ENCODE measurements at places on chromosomes 1 and 21. TPM values are rescaled to one million over a fixed set of nuclear protein-coding genes. Genes with fewer than 3 reads are reported as not detected.

Gene NPPA
- 295 TPM for total RNA-seq

Gene ROR1
- 21.7 TPM for total RNA-seq

Gene SEC16B
- total RNA-seq, result 2.3 TPM

Gene ANGPTL1
- 7.9 TPM for total RNA-seq

Gene FBXO2
- 3.1 TPM for total RNA-seq

Gene CEPT1
- total RNA-seq, result 9.0 TPM

Gene PLEKHA6
- 24.3 TPM for total RNA-seq

Gene GRIK1
- not detected for total RNA-seq

Gene PRR9
- total RNA-seq, result not detected

Gene TMEM52
- total RNA-seq, result 2.4 TPM

Gene TMEM240
- total RNA-seq, result 5.3 TPM

Gene PLD5
- total RNA-seq, result not detected

Gene CRP
- not detected for total RNA-seq

Gene PLEKHN1
- not detected for total RNA-seq

Gene KAZN
- 1.2 TPM for total RNA-seq

Gene KDM1A
- total RNA-seq, result 29.4 TPM
